ENCODE measurements at places on chromosomes 16 and 17.
A peak's percentile ranks its signal among the peaks of the same experiment; 100 is the strongest.

GRCh38 chr16:59469266-59469665, 735.1 kb upstream of the GOT2 start:
- no peak for DNase-seq

DNA sequence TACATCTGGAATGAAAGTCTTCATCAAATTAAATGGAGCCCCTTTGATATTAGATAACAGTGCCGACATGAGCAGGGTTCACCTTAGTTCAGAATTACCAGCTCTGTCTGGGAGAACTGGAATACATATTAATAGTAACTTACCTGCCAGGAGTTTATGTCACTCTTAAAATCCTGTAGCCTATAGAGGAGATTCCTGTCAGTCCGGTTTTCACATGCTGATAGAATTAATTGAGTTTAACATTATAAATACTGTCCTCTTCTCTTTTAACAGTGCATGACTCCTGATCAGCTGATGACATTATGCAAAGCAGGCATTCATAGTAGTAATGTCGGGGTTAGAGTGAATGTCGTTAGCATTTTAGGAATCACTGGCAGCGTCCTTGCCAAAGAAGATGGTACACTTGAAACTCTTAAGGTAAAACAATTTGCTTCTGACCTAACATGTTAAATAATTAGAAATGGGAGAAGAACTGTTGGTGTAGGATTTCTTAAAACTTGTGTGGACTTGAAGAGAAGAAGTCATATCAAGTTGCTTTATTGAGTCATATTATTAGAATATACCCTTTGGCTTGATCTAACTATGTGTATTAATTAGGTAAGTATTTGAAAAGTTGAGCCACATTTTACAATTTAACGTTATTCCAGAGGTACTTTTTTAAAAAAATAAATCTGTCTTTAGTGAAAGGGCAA, 34.3 kb downstream of the HEATR3 start:
- no peak for DNase-seq

- no peak for DNase-seq
Observed at GRCh38 chr16:62741692-62742091, 705.5 kb upstream of the CDH8 start.

GRCh38 chr16:30996324-30996984, 11.4 kb downstream of the HSD3B7 start:
- no peak for DNase-seq

- no peak for DNase-seq
Observed at GRCh38 chr16:70614208-70614951, 32.0 kb upstream of the IL34 start.

DNA sequence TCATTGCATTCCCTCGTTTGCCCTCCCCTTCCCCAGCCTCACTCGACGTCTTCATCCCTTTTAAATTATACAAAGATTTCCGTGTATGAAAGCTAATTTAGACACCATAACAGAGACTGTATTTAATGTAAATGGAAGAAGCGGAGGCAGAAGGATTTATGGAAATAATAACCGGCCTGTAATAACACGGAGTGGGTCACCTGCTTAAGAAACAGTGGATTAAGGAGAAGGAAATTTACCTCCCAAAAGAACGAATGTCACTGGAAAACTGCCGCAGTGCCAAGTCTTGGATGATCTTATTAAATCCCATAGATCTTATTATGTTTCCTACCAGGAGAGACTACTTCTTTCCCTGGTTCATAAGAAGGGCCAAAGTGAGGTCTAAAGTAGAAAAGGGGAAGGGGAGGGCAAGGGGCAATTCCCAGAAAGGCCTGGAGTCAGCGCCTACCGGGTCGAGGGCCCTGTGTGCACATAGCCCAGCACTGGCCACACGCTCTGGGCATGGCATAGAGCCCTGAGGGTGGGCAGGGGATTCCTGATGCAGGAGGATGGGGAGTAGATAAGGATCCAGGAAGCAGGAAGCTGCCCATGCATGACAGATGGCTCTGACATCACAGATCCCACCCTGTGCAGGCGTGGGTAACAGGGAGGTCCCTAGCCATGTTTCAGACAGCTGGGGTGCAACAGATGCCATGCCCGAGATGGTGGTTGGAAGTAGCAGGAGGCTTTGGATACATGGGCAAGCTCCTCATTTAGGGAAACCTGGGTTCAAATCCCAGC, 56.2 kb upstream of the RPL38 start:
- DNase-seq, result no peak

GRCh38 chr17:38588788-38589174, 17.0 kb downstream of the SRCIN1 start:
- no peak for DNase-seq

GRCh38 chr16:4481963-4482362, 5.8 kb downstream of the HMOX2 start:
- DNase-seq, result no peak

- no peak for DNase-seq
Observed at GRCh38 chr16:83742124-83742899, 65.5 kb upstream of the HSBP1 start.

- no peak for DNase-seq
Observed at GRCh38 chr16:1151424-1152122, 1.3 kb upstream of the CACNA1H start.

DNA sequence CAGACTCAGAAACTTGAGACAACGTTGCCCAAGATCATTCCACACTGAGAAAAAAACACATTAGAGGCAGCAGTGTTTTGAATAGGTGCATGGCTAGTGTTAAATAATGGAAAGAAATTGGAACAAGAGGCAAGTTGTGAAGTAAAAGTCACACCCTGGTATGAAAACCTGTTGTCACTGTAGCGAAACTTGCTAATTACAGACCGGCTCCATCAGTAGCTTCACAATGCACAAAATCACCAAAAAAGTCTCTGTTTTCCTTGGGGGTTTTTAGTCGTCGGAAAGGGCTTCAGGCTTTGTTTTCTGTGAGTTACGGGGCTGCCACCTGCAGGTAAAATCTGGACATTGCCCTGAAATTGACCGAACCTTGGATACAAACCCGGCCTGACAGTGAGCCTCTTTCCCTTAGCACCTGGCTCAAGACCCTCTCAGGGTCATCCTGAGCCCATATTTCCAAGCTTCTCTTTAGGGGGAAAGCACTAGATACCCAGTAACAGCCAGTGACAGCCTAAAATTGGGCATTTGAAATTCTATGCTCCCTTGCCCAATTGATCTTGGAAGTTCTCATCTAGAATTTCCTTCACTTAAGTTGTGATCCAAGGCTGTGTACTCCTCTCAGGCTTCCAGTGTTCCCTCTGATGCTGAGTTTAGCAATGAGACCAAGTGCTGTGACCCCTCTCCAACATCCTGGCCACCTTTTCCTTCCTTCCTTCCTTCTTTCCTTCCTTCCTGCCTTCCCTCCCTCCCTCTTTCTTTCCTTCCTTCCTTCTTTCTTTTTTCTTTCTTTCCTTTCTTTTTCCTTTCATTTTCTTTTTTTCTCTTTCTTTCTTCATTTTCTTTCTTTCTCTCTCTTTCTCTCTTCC, 7.2 kb upstream of the GRB2 start:
- DNase-seq, result peak; percentile 73

GRCh38 chr17:42548070-42548837, 4.5 kb upstream of the HSD17B1 start:
- DNase-seq, result peak; percentile 80

- DNase-seq, result no peak
Observed at GRCh38 chr17:6755281-6755680, 565 bp upstream of the XAF1 start.

DNA sequence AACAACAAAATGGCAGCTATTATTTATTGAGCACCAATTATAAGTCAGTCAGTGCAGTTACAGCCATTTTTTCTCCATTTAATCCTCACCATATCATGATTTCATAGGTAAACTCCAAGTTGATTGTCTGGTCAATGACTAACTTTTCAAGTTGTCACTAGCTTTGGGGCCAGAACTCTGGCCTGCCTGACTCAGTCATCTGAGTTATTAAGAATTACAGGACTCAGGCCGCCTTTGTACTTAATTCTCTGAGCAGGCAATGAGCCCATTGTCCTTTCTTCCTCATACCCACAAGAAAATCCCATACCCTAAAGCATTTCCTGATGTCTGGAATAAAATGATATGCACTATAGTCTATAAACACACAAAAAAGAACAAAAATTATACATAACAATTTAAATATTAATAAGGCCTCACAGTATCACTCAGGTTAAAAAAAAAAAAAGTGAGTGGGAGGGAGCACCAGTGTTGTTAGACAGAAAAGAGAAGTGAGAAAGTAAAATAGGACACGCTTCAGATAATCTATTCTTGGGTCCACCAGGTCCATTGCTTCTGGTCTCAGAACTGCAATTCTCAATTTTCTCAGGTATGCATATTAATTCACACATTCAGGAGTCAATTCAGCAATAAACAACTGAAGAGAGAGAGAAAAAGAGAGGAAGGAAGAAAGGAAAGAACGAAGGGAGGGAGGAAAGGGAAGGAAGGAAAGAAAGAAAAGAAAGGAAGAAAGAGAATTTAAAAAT, 70.2 kb downstream of the SPAG9 start:
- no peak for DNase-seq

DNA sequence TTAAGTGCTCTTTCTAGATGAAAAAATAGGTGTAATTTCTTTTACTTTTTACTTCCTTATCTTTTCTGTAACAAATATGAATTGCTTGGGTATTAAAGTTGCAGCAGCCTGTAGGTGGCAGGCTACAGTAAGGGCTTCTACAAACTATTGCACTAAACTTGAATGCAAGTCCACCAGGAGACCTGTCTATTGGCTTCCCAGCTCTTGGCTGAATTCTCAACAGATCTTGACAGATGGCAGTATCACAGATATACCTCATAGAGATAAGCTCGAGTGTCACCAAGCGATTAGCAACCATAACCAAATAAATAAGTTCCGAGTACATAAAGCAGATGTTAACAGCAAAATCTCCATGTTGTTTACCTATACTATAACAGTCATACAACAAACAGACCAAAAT, 5.9 kb downstream of the BBS2 start:
- peak; percentile 47 for DNase-seq

Measured in activated naive CD4-positive, alpha-beta T cell treated with Interleukin-2 at 50 U/mL for 16 hours (primary cell).